Stromal cell of bone marrow (primary cell): ENCODE measurements at places on chromosomes 3 and 15.

DNA sequence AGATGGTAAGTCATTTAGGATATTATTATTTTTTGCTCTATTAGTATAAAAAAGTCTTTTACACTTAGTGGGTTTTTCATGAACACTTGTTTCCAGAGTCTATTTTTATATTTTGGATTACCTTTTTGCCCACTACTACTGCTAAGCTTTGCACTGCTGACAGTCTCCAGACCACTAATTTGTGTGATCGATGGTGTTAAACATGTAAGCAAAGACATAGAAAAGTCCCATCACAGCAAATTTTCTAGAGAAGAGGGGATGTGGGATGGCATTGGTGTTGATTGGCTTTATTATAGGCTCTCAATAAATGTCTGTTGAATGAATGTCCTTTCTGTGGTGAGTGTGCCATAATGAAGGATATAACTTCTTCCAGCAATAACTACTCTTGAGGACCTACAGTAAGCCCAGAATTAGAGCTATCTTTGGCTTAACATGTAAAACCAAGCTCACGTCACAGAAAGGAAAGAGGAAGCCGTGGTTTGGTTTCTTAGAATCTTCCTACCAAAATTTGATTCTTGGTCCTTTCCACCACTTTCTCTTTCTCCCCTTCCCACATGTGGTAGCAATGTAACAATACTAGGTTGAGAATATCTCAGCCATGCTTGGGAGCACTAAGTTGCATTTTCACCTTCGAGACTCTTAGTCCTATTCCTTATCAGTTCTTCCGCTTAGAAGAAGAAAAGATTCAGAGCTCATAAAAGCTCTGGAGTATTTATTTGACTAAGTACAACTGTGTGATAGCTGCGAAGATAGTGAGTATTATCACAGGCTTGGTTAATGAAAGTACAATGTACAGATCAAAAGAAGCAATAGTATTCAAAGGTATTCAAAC lies 90.6 kb upstream of the UMPS start:
- DNase-seq, result no peak

- no peak for DNase-seq
These were observed 517 bp downstream of the FBN1 start for GRCh38 chr15:48644827-48645557.

DNA sequence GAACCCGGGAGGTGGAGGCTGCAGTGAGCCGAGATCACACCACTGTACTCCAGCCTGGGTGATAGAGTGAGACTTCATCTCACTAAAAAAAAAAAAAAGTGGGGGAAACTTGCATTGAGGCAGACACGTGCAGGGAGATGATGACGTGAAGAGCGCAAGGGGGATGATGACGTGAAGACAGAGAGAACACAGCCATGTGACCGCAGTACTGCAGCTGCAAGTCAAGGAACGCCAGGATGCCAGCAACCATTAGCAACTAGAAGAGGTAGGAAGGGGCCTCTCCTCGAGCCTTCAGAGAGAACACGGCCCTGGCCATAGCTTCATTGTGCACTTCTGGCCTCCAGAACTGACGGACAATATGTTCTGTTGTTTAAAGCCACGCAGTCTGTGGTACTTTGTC lies 28.3 kb downstream of the RFT1 start:
- DNase-seq, result no peak

DNA sequence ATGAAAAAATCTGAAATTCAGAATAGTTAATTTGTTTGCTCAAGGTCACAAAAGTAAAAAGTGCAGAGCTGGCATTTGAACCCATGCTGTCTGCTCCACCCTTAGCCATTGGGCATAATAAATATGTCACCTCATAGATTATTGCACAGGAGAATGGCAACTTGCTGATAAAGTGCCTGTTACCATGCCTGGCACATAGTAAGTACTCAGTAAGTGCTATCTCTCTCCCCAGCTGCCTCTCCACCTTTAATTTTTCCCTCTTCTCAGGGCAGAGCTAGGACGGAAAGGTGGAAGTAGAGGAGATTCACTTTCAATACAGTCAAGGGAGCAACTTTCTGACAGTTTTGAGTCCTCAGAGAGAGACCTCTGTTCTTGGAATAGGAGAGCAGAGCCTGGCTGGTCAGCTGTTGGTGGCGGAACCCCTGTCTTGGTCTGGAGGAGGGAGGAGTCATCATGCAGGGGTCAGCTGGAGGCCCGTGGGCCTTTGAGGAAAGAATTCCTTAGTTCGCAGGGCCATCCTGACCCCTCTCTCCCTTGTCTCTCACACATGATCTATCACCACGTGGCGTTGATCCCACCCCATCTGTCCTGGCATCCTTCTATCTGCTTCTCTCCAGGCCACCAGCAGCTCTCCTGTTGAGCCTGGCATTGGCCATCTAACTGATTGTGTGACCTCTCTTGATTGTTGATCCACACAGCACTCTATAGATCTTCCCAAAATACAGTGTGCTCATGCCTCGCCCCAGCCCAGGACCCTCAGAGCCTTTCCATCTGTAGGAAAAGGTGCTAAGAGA lies 149.3 kb downstream of the RPLP1 start:
- no peak for DNase-seq

DNA sequence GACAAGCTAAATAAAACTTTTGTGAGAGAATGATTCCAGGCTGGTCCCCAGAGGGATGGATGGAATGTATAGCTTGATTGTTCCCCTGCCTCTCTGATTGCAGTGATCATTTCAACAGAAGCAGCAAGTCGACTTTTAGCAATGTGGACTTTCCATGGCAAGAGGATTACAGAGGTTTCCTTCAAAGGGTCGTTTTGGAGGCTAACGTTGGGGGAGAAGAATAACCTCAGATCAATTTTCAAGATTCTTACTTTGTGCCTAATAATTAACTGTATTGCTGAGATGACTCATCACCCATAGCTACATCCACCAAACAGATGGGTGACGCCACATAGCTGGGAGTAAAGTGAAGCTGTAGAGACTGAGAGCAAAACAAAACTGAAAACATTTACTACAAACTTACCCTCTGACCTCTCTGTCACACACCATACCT lies 79.9 kb downstream of the GTPBP8 start:
- no peak for DNase-seq
